Fibroblast of skin of right quadriceps (primary cell): ENCODE measurements at places on chromosomes 7 and 10.

GRCh38 chr10:10680496-10680895, 337.2 kb upstream of the CELF2 start:
- no peak for DNase-seq

DNA sequence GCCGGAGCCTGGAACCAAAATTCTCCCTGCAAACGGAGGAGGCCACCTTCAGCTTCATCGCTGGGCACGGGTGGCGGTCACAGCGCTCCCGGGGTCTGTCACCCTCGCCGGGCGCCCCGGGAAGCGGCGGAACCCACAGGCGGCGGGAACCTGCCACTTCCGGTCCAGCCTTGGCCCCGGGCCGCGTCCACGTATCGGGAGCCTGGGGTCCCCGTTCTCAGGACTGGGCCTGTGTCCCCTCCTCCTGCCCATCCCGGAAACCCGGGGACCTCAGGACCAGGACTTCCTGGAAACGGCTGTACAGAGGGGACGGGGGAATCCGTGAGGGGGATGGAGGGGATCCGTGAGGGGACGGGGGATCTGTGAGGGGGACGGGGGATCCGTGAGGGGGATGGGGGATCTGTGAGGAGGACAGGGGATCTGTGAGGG, 25.4 kb downstream of the PDGFA start:
- no peak for DNase-seq

- DNase-seq, result peak; percentile 51
Measured at GRCh38 chr10:51001587-51001986, 72.7 kb upstream of the PRKG1 start.

DNA sequence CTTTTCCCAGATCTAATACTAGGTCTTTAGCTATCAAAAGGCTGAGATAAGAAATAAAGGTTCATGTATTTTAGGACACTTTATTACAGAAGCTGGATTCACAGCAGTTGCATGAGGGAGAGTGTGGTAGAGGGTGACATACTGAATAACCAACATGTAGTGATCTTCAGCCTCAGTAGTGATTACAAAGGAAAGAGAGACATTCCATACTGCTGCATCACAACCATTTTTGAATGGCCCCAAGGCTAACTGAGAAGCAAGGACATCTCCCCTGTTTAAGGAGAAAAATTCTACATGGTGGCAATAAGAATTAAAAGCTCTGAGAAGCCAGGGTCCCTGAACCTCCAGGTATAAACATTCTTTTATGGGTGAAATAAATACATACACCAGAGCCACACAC, 35.3 kb downstream of the COG5 start:
- peak; percentile 54 for DNase-seq

DNA sequence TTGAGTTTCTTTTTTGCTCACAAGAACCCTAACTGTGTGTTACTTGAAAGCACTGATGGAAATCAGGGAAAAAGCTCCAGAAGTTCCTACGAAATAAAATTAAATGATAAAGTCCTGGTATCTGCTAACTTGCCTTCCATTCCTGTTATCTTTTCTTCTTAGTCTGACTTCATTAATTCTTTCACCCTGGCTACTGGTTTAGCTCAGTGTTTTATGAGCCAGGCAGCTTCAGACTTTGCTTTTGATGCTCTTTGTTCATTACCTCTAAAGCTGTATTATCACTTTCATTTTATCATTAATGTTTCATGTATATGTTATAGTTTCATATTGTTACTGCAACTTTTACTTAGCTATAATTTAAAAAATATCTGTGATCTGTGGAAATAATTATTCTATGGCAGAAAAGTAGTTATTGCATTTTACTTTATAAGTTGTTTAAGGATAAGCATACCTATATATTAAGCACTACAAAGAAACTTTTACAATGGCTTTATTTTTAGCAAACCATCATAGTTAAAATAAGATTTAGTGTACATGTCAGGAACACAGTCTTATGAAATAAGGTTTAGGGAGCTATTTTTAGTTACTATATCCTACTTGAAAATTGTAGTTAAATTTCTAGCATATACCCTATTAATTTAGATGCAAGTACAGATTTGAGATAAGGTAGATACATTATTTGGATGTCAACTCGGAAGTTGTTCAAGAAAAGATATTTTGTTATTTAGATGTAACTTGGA, 19.3 kb downstream of the PTEN start:
- DNase-seq, result no peak

DNA sequence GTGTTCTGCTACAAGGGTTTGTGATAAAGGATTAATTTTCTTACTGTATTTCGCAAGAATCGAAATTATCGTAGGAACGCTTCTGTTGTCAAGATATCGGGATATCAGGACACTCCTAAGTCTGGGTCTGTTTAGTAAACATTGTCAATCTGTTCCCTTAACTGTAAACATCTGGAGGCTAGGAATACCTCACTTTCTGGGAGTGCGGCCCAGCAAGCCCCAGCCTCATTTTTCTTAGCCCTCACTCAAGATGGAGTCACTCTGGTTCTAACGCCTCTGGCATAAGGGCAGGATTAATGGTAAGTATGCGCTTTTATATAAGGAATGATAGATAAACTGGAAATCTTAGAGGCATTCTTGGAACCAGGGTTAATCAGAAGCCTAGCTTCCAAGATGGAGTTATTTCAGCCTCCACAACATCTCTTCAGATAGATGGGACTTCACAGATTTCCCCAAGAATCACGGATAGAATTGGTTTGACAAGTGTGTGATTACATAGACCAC, 30.1 kb upstream of the CCL24 start:
- DNase-seq, result no peak

GRCh38 chr7:134546955-134547354, 2.0 kb upstream of the AKR1B15 start:
- no peak for DNase-seq

- DNase-seq, result no peak
Measured at GRCh38 chr10:78197628-78198272, 164.1 kb downstream of the RPS24 start.

GRCh38 chr7:22610951-22611757, 111.2 kb upstream of the STEAP1B start:
- DNase-seq, result peak; percentile 71

DNA sequence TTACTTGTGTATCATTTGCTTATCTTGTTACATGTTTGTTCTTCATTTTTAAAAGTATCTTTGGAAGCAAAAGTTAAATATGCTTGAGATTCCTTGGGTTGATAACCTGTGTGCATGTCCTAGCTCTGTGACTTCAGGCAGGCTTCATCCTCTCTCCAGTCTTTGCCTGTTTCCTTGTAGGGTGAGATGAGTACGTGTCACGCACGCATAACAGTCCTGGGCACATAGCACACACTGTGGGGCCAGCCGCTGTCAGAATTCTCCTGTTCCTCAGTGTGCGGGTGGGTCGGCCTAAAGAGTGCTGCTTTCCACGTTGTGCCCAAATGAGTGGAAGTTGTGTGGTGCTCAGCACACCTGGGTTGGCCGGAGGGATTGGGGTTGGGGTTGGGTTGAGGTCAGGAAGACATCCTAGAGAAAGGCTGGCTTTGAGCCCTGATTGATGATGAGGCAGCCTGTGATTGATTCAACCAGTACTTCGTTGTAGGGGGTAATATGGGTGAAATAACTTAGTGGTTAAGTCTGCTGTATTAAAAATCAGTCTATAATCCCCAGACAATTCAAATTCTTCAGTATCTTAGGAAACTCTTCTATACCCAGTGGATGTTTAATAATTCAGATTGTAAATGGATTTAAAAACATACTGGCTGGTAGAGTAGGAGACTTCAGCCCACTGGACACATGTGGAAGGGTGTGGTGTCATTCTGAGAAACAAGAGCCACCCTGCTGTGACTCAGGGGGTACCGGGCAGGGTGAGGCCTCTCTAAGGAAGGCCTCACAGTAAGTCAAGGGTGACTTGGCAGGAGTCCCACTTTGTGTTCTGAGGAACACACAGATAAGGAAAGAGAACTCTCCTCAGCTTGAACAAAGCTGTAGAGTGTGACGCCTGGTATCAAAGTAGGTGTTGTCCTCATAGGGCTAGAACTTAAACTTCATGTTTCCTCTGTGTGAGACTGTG, 54.8 kb downstream of the DAGLB start:
- peak; percentile 30 for DNase-seq

DNA sequence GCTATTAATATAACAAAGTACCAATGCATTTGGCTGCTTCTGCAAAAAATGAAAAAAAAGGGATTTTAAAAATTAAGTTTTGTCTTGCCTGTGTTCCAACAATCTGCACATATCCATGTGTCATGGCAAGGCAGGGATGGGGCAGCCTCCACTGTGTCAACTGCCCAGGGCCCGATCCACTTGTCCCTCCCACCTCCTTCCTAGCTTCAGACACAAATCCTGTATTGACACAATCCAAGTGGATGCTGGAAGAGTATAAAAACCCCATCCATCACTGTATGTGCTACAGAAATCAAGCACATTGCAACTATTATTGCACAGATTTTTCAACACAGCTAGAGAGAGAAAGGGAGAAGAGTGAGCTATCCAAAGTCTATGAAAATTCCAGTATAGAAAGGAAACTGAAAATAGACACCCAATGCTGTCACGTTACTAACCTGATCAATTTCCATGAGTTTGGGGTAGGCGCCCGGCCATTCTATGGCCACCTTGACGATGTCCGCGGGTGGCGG, 106.4 kb downstream of the ELMO1 start:
- DNase-seq, result no peak

DNA sequence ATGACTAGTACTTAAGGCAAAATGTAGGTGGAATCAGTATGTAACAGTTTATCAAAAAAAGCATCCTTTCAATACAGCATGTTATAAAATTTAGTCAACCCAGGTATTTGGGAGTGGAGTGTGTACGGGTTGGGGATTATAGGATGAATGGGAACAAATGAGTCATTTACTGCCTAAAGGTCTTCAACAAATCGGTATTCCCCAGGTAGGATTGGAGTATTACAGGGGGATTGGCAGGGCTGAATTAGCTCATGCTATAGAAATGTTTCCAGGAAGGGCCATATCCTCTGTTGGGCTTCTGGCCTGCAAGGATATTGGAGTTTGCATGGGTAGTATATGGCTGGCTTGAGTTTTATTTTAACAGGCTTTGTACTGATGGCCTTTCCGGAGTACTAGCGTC, 723.7 kb downstream of the SORCS1 start:
- DNase-seq, result peak; percentile 5

GRCh38 chr7:65960351-65961074, 21.5 kb downstream of the GUSB start:
- DNase-seq, result no peak

DNA sequence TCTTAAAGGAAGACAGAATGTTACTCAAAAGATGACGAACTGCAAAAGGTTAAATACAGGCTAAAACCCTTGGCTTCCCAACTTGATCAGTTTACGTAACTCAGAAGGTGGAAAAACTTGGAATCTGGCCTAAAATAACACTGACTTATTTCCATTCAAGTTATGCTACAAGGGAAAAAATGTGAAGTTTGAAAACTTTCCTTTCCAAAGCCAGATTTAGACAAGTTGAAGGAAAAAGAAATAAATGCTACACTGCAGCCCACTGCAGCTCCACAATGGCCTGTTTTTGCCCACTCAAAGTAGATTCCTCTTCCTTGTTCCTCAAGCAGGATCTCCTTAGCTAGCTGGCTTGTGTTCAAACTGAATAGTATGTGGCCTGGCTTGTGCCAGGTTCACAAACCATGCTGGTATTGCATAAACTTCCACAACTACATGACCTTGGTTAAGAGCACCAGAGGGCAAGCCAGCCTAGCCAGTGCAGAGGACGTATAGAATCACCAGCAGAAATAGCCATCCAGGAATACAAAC, 166.2 kb downstream of the CPEB3 start:
- peak; percentile 68 for DNase-seq

DNA sequence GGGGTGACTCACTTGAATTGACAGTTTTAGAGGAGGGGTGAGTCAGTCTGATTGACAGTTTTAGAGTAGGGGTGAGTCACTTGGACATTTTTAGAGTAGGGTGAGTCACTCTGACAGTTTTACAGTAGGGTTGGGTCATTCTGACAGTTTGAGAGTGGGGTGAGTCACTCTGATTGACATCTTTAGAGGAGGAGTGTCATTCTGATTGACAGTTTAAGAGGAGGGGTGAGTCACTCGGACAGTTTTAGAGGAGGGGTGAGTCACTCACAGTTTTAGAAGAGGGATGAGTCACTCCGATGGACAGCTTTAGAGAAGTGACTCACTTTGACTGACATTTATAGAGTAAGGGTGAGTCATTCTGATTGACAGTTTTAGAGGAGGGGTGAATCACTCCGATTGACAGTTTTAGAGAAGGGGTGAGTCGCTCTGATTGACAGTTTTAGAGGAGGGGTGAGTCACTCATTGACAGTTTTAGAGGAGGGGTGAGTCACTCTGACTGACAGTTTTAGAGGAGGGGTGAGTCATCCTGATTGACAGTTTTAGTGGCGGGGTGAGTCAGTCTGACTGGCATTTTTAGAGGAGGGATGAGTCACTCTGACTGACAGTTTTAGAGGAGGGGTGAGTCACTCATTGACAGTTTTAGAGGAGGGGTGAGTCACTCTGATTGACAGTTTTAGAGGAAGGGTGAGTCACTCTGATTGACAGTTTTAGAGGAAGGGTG, 595.9 kb downstream of the DNAJB6 start:
- DNase-seq, result peak; percentile 1

DNA sequence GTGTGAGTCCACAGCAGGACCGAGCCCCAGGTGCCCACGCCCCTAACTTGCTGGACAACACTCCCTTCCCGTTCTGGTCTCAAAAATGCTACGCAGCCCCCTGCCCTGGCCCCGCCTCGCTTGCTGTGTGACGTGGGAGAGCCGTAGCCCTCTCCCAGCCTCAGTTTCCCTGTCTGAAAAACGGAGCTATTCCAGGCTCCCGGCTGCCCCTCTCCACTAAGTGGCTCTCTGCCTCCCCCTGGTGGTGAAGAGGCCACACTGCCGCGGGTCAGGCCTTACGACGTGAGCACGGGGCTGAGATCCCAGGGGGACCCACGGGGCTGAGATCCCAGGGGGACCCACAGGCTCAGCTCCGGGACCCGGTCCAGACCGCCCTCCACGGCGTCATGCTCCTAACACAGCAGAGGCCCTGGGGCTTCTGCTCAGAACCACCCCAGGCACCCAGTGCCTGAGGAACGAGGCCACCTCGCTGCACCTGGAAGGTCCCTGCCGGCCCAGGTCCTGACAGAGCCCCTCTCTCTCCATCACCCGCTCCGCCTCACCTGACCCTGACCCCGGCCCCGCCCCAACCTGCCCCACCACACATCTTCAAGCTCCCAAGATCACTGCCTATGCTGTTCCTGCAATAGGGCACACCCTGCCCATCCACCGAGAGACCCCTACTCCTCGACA, 26.7 kb downstream of the MICALL2 start:
- DNase-seq, result peak; percentile 39
